ENCODE measurements at places on chromosomes 2 and 18. TPM values are rescaled to one million over a fixed set of nuclear protein-coding genes. Genes with fewer than 3 reads are reported as not detected.

The BOLL gene
- total RNA-seq = 6.5 TPM

The ATP6V1B1 gene
- total RNA-seq = not detected

The CFAP65 gene
- total RNA-seq = not detected

The CENPA gene
- total RNA-seq = not detected

The GPR17 gene
- total RNA-seq = 0.17 TPM

The CFC1 gene
- not detected for total RNA-seq

The SCN3A gene
- total RNA-seq = 0.58 TPM

The TMEM237 gene
- 16.2 TPM for total RNA-seq

The M1AP gene
- total RNA-seq = 0.21 TPM

The SLC9A4 gene
- total RNA-seq = 0.08 TPM

DNA sequence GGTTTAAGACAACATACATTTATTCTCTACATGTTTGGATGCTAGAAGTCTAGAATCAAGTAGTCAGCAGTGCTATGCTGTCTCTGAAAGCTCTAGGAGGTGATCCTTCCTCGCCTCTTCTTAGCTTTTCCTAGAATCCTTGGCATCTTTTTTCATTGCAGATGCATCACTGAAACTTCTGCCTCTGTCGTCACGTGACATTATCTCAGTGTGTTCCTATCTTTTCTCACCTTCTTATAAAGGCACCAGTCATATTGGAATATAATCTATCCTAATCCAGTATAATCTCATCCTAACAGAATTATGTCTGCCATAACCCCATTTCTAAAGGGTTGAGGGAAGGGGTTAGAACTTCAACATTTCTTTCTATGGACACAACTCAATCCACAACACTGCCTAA is 851.2 kb upstream of the CRIM1 start:
- H3K27ac ChIP-seq = no peak overlapping the region
- H3K4me1 ChIP-seq = no peaks in the 10 kb centered on the region
- H3K27me3 ChIP-seq = no peaks in the 10 kb centered on the region
- H3K36me3 ChIP-seq = no peaks in the 10 kb centered on the region
- DNase-seq = no peak

- no peak for DNase-seq
- H3K27ac ChIP-seq = no peak overlapping the region
- H3K36me3 ChIP-seq = no peaks in the 10 kb centered on the region
- H3K27me3 ChIP-seq = no peaks in the 10 kb centered on the region
- no peaks in the 10 kb centered on the region for H3K4me1 ChIP-seq
Observed at GRCh38 chr18:45548614-45549013, 66.7 kb upstream of the SLC14A2 start.

DNA sequence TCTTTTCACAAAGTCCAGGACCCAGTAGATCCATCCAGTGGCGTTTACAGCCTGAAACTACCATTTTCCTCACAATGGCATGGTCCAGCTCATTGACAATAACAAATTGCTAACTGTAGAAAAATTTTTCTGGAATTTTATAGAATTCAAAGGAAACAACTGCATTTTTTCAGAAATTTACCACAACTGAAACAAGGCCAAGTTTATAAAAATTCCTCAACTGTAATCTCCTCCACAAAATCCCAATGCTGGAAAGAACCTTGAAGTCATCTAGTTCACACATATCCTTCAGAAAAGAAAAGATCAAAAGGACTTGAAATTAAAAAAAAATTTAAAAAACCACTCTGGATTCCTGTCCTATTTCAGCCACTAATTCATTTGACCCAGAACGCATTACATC is 226.0 kb upstream of the CTAGE1 start:
- no peak overlapping the region for H3K4me3 ChIP-seq
- no peaks in the 10 kb centered on the region for H3K27me3 ChIP-seq
- no peak for DNase-seq

GRCh38 chr18:3402982-3403451 is 47.0 kb upstream of the TGIF1 start:
- no peaks in the 10 kb centered on the region for H3K4me1 ChIP-seq
- no peak overlapping the region for H3K4me3 ChIP-seq
- no peaks in the 10 kb centered on the region for H3K27me3 ChIP-seq

- DNase-seq = no peak
- no peaks in the 10 kb centered on the region for H3K36me3 ChIP-seq
- H3K4me1 ChIP-seq = no peaks in the 10 kb centered on the region
- H3K27me3 ChIP-seq = peaks cover 7% of the 10 kb centered on the region
Observed at GRCh38 chr2:133265432-133265949, 302.8 kb downstream of the NCKAP5 start.

DNA sequence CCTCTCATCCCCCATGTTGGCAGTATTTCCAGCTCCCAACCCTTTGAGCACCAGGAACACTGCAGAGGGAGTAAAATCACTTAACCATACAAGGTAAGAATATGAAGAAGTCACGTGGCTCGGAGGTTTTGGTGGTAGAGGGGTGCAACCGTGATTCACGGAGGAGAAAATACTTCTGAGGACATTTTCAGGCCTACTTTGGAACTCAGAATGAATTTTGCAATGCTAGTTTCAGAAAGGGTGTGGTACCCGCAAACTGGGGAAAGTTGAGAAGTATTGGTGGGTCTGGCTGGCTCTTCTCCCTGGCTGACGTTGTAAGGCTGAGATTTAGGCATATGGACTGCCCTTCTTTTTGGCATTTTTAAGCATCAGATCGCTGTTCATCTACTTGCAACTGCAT is 442 bp downstream of the SERPINB5 start:
- H3K27ac ChIP-seq = no peak overlapping the region
- no peaks in the 10 kb centered on the region for H3K4me1 ChIP-seq
- no peaks in the 10 kb centered on the region for H3K27me3 ChIP-seq
- DNase-seq = no peak

GRCh38 chr18:62445386-62445917 is 77.4 kb upstream of the ZCCHC2 start:
- H3K4me1 ChIP-seq = peaks cover 2% of the 10 kb centered on the region
- DNase-seq = no peak
- no peaks in the 10 kb centered on the region for H3K36me3 ChIP-seq
- no peak overlapping the region for H3K4me3 ChIP-seq
- H3K27ac ChIP-seq = no peak overlapping the region
- no peaks in the 10 kb centered on the region for H3K27me3 ChIP-seq

- H3K36me3 ChIP-seq = no peaks in the 10 kb centered on the region
- H3K27me3 ChIP-seq = no peaks in the 10 kb centered on the region
- H3K4me3 ChIP-seq = no peak overlapping the region
- H3K4me1 ChIP-seq = peaks cover 39% of the 10 kb centered on the region
- no peak for DNase-seq
Observed at GRCh38 chr18:63303547-63303946, 16.0 kb downstream of the BCL2 start.

GRCh38 chr2:3423492-3424170 is 44.1 kb downstream of the TRAPPC12 start:
- no peaks in the 10 kb centered on the region for H3K4me1 ChIP-seq
- peak; percentile 72 for DNase-seq
- H3K36me3 ChIP-seq = peaks cover 6% of the 10 kb centered on the region
- no peak overlapping the region for H3K4me3 ChIP-seq
- H3K27ac ChIP-seq = no peak overlapping the region

- no peak for DNase-seq
- no peak overlapping the region for H3K27ac ChIP-seq
- H3K4me3 ChIP-seq = no peak overlapping the region
- H3K4me1 ChIP-seq = no peaks in the 10 kb centered on the region
- H3K36me3 ChIP-seq = no peaks in the 10 kb centered on the region
Observed at GRCh38 chr2:128792476-128793054, 473.9 kb upstream of the HS6ST1 start.

DNA sequence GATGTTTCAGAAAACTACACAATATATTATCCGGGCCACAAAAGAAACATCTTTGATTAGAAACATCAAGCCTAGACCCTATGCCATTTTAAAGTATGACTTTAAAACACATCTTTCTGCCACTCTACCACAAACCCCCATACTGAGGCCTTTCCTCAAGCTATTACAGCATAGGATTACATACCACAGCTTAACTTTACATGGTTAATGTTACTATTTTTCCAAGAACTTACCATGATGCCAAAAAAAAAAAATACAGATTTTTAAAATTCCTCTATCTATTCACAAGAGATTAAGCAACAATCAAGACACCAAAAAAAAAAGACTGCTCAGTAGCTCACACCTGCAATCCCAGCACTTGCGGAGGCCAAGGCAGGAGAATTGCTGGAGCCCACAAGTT is 9.0 kb downstream of the NCKAP1 start:
- H3K4me3 ChIP-seq = no peak overlapping the region
- H3K27ac ChIP-seq = no peak overlapping the region
- H3K36me3 ChIP-seq = no peaks in the 10 kb centered on the region
- no peaks in the 10 kb centered on the region for H3K27me3 ChIP-seq

GRCh38 chr18:6835345-6835744 is 105.8 kb downstream of the ARHGAP28 start:
- peaks cover 5% of the 10 kb centered on the region for H3K36me3 ChIP-seq
- H3K27me3 ChIP-seq = no peaks in the 10 kb centered on the region
- H3K27ac ChIP-seq = no peak overlapping the region
- no peaks in the 10 kb centered on the region for H3K4me1 ChIP-seq
- DNase-seq = no peak
- no peak overlapping the region for H3K4me3 ChIP-seq

- DNase-seq = no peak
- no peaks in the 10 kb centered on the region for H3K4me1 ChIP-seq
- no peaks in the 10 kb centered on the region for H3K36me3 ChIP-seq
- H3K4me3 ChIP-seq = no peak overlapping the region
Observed at GRCh38 chr18:40739029-40739428, 1216.0 kb upstream of the PIK3C3 start.

- H3K4me3 ChIP-seq = no peak overlapping the region
- no peak for DNase-seq
- peaks cover 11% of the 10 kb centered on the region for H3K36me3 ChIP-seq
- H3K4me1 ChIP-seq = no peaks in the 10 kb centered on the region
- no peak overlapping the region for H3K27ac ChIP-seq
- H3K27me3 ChIP-seq = no peaks in the 10 kb centered on the region
Observed at GRCh38 chr2:68506170-68506569, 38.8 kb downstream of the APLF start.

- no peak for DNase-seq
- H3K4me3 ChIP-seq = no peak overlapping the region
- no peaks in the 10 kb centered on the region for H3K4me1 ChIP-seq
- H3K27me3 ChIP-seq = no peaks in the 10 kb centered on the region
Observed at GRCh38 chr2:3779496-3780049, 76.2 kb downstream of the DCDC2C start.

DNA sequence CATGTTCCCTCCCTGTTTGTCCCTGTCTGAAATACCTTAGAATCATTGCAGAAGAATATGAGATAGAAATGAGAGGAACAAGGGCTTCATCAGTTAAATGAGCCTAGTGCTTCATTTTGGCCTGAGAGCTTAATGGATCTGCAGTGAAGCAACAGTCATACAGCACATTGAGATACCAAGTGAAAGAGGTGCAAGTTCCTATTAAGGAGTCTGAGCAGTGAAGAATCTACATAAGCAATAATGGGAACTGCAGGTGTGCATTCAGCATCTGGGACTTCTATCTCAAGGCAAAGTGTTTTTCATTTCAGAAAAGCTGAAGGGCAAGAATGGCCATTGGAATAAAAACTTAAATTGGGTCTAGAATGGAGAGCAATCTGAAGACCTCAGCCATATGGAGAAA is 323.2 kb upstream of the SLC39A10 start:
- H3K4me1 ChIP-seq = no peaks in the 10 kb centered on the region
- no peak overlapping the region for H3K27ac ChIP-seq
- H3K4me3 ChIP-seq = no peak overlapping the region
- DNase-seq = no peak

- H3K36me3 ChIP-seq = no peaks in the 10 kb centered on the region
- H3K4me3 ChIP-seq = no peak overlapping the region
- H3K27me3 ChIP-seq = no peaks in the 10 kb centered on the region
- H3K27ac ChIP-seq = no peak overlapping the region
- no peaks in the 10 kb centered on the region for H3K4me1 ChIP-seq
Observed at GRCh38 chr2:82224301-82224940, 1919.9 kb upstream of the LRRTM1 start.

GRCh38 chr2:144943986-144944385 is 424.1 kb upstream of the ZEB2 start:
- H3K27me3 ChIP-seq = no peaks in the 10 kb centered on the region
- H3K4me3 ChIP-seq = no peak overlapping the region
- H3K27ac ChIP-seq = no peak overlapping the region
- no peaks in the 10 kb centered on the region for H3K36me3 ChIP-seq
- H3K4me1 ChIP-seq = no peaks in the 10 kb centered on the region
- no peak for DNase-seq

- no peaks in the 10 kb centered on the region for H3K4me1 ChIP-seq
- H3K36me3 ChIP-seq = no peaks in the 10 kb centered on the region
- no peak overlapping the region for H3K4me3 ChIP-seq
- no peaks in the 10 kb centered on the region for H3K27me3 ChIP-seq
Observed at GRCh38 chr2:4765787-4766530, 926.2 kb upstream of the SOX11 start.

- peaks cover 7% of the 10 kb centered on the region for H3K4me1 ChIP-seq
- H3K27ac ChIP-seq = no peak overlapping the region
- no peak overlapping the region for H3K4me3 ChIP-seq
- no peaks in the 10 kb centered on the region for H3K27me3 ChIP-seq
- DNase-seq = no peak
Observed at GRCh38 chr2:238016526-238016925, 44.3 kb upstream of the SCLY start.

DNA sequence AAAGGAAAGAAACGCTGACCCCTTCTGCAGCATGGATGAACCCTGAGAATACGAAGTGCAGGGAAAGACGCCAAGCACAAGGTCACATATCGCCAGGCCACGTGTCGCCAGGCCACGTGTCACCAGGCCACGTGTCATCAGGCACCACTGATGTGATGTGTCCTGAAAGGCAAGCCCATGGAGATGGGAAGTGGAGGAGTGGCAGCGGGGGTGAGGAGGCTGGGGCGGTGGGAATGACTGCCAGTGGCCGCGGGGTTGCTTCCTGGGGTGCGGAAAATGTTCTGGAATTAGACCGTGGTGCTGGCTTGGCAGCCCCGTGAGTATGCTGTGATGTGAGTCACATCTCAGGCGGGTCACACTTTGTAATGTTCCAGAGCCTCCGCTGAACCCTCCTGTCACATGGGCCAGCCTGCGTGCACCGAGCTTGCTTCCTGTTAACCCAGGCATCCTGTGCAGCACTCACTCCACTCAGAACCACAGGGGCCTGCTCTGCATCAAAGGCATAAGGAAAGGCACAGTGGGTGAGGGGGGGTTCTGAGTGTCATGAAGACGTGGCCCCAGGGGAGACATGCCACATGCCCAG is 39.0 kb downstream of the SLC66A2 start:
- no peaks in the 10 kb centered on the region for H3K27me3 ChIP-seq
- H3K4me1 ChIP-seq = peaks cover 4% of the 10 kb centered on the region
- H3K36me3 ChIP-seq = peaks cover 31% of the 10 kb centered on the region
- peak; percentile 80 for DNase-seq
- peak overlapping the region; percentile 53 for H3K27ac ChIP-seq
- no peak overlapping the region for H3K4me3 ChIP-seq

GRCh38 chr2:24411488-24412151 is 51.3 kb upstream of the ITSN2 start:
- no peaks in the 10 kb centered on the region for H3K27me3 ChIP-seq
- no peak overlapping the region for H3K4me3 ChIP-seq
- H3K4me1 ChIP-seq = peaks cover 11% of the 10 kb centered on the region
- DNase-seq = no peak

DNA sequence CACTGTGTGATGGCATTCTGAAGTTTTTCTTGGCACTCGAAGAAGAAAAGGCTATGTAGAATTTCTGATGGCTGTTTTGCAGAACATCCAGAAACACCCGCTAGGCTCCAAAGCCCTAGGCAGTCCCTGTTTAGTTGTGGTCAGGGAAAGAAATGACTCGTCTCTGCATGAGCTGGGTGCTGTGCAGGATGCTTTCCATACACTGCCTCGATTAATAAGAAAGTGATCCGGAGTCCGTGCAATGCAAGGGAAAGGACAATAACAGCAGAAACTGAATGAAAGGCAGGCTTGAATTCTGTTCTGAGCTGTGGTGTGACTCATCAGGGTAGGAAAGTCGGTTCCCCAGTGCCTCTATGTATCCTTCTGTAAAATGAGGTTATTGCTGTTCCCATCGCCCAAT is 18.7 kb downstream of the MAPRE3 start:
- H3K27me3 ChIP-seq = no peaks in the 10 kb centered on the region
- peaks cover 23% of the 10 kb centered on the region for H3K4me1 ChIP-seq
- DNase-seq = no peak

All from psoas muscle (tissue), 8 donors.